NCI-H1417 treated with DMSO at 0.1 percent for 48 hours (cell line): ENCODE measurements at places on chromosomes 7 and 10.

DNA sequence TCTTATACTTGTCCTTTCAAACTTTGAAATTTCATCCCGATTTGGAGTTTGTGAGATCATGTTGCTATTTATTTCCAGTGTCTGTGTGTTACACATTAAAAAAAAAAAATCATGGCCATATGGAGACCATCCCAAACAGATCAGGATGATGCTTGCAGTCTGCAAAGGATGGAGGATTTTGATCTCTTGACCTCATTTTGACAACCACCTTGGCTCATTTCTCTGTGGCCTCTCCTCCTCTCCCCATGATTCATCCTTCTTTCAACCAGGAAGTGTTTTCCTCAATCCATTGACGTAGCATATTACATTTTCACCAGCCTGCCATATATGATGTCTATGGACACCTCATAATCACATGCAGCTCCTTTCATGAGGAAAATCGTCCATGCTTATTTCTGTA, 68.9 kb upstream of the INSYN2A start:
- no peak for DNase-seq

DNA sequence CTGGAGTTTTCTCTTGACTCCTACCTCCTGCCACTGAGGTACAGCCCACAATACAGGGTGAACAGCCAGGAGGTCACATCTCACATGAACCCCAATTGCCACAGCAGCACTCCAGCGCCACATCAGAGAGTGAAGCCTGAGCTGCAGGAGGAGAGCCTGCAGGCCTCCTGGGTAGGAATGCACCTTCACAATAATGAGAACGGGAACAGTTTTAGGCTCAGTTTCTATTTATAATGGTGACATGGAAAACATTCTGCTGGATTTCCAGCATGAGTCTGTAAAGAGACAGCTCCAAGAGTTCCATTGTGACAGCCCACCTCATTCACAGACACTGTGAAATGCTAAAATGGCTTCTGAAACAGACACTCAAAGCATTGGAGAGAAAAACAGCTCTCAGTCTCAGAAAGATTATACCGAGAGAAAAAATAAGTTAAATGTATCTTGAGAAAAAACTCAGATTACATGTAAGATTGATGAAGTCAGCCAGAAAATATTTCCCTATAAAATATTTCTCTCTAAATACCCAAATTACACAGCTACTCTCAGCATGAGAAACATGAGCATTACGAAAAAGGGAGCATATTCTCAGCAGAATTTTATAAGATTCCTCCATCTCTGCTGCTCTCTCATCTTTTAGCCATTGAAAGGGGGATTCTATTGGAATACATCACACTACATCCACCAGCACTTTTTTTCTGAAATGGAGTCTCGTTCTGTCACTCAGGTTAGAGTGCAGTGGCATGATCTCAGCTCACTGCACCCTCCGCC, 11.3 kb downstream of the ZNF680 start:
- no peak for DNase-seq

- DNase-seq = no peak
These were observed 45.1 kb downstream of the ST8SIA6 start for GRCh38 chr10:17409170-17409733.

- DNase-seq = no peak
These were observed 193.9 kb downstream of the SDK1 start for GRCh38 chr7:3494947-3495346.

DNA sequence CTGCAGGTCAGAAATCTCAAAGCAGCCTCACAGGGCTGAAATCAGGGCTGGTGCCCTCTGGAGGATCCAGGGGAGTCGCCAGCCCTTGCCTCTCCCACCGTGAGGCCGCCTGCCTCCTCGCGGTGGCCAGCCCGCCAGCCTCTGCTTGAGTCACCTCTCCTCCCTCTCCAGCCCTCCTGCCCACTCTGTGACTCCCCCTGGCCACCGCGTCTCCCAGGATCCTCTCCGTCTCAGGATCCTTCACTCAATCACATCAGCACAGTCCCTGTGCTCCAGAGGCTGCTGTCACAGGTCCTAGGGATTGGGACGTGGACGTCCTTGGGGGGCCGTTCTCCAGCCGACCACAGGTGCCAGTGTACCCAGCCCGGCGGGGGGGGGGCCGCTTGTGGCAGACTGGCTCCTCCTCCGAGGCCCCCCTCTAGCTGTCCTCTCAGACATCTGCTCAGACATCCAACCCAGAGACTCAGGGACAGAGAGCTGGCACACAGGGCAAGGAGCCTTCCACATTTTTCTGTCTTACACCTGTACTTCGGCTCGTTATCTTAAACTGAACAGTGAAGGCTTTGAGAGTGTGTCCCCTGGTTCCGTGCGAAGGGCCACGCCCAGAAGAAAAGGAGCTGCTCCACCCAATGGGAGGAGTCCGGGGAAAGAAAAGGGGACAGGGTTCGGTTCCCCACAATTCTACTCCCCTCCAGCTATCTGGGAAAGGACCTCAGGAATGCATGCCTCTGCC, 9.4 kb upstream of the PPP2R2D start:
- DNase-seq = no peak

DNA sequence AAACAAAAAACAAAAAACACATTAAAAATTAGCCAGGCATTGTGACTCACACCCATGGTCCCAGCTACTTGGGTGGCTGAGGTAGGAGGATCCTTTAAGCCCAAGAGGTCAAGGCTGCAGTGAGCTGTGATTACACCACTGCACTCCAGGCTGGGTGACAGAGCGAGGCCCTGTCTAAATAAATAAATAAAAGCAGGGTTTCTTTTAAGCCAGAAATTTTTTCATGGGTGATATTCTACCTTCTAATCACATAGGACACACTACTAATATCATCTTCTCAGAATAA, 14.2 kb upstream of the SVIL start:
- DNase-seq = no peak

- DNase-seq = no peak
These were observed 78.4 kb downstream of the PDE1C start for GRCh38 chr7:31991846-31992245.

DNA sequence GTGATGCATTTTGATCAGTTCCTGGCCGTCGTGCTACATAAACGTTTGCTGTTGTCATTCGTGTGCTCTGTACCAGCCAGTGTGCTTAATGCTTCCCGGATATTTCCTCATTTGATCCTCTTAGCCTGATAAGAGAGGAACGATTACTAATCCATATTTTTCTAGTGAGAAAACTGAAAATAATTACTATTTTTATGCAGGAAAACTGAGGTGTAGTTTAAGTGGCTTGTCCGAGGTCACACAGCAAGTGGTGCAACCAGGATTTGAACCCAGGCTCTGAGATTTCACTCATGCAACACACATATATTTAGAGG, 650 bp upstream of the SORBS1 start:
- no peak for DNase-seq

DNA sequence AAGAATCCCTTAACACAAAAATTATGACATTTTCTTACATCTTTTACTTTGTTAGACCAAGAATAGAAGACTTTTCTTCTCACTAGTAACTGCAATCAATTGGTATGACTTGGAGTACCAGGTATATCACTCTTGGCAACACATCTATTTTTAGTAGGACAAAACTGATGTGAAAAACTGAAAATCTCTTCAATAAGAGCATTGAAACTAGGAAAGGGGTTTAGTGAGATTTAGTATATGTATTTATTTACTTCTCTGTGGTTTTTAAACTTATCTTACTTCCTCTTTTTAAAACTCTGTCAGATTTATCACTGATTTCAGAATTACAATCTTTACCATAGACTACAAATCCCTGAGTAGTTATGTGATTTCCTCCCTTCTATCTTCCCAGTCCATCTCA, 366.2 kb downstream of the PCDH15 start:
- DNase-seq = no peak

DNA sequence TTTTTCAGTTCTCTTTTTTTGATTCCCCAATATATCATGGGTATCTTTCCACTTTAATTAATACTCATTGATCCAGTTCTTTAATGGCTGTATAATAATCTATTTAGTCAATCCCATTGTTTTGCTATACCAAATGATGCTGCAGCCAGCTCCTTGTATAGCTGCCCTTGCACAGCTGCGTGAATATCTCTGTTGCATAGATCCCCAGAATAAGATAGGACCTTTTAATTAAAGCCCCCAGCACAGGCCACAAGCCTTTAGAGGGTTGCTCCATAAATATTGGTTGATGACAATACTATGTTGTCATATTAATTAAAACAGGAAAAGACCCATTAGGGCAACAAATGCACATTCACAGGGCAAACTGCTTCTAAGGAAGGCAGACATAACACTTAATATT, 57.9 kb downstream of the BUB3 start:
- DNase-seq = no peak

GRCh38 chr10:122142641-122143237, 128.4 kb upstream of the BTBD16 start:
- DNase-seq = no peak

GRCh38 chr10:52488606-52489485, 174.8 kb downstream of the DKK1 start:
- DNase-seq = no peak

DNA sequence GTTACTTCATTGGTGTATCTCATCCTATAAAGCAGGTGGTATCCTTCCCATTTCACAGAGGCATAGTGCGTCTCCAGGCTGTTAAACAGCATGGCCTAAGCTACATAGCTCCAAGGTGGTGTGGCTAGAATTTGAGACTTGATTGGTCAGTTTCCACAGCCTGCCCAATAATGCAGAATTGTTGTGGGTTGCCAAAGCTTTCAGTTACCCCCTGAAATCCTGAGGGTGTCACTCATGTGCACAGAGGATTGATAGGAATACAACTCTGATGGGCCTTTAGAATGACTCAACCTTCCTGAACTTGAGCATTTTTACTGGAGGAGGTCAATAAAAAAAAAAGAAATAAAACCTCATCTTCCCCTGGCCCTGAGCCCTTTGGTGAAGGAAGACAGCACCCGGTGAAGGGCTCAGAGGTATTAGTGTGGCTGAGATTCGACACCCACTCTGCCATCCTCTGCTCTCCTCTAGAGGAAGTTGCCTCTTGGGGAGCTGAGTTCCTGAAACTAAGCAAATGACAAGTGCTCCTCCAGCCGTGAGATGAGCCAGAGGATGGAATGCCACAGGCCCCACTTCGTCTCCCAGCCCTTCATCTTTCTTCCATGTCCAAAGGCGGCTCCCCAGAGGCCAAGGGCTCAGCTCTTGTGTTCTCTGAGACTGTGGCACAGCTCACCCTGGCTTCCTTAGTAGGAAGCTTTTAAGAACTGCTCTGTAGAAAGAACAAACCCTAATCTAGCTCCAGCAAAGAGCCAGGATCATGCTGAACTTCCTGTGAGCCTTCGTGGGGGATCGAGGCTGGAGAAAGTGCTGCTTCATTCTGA, 1.0 kb downstream of the ACSL5 start:
- DNase-seq = no peak

- DNase-seq = peak; percentile 41
These were observed 209.2 kb upstream of the FAM3C start for GRCh38 chr7:121605317-121605680.

GRCh38 chr10:5567477-5567876, 42.7 kb downstream of the CALML3 start:
- no peak for DNase-seq

DNA sequence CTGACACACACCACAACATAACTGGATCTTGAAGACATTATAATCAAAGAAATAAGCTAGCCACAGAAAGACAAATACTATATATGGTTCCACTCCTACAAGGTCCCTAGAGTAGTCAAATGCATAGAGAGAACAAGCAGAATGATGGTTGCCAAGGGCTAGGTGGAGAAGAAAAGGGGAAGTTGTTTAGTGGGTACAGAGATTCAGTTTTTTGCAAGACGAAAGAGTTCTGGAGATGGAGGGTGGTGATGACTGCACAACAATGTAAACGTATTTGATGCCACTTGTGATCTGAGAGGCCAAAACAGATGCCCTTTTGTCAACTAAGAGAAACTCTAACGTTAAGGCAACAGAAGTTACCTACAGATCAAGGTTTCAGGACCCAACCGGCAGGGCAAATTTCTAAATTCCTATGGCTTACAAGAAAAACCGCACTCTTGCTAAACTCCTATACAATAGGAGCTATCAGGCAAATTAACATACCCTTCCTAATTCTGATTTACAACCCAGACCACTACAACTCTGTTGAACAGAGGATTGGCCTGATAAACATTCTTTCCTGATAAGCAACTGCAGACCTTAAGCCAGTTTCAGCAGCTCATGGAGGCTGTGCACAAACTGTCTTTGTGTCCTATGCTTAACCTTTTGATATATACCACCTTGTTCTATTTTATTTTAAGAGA, 69.0 kb downstream of the FAM107B start:
- no peak for DNase-seq

DNA sequence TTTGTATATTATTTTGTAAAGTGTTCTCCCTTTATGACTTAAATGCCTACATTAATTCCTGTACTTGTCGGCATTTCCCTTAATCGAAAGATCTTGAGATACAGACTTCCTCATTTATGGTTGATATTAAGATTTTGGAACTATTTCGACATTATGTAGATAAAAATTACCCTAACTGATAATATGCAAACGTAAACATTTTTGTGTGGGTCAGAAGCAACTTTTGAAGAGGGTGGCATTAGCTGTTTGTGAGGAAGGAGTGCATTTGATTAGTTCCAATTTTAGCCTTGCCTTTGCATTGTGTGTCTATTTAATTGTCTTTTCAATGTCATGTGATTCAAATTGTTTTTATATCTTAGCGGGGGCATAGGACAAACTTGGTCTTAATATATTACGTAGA, 114.7 kb downstream of the BICC1 start:
- no peak for DNase-seq

- no peak for DNase-seq
These were observed 15.1 kb downstream of the WAPL start for GRCh38 chr10:86506499-86506898.

DNA sequence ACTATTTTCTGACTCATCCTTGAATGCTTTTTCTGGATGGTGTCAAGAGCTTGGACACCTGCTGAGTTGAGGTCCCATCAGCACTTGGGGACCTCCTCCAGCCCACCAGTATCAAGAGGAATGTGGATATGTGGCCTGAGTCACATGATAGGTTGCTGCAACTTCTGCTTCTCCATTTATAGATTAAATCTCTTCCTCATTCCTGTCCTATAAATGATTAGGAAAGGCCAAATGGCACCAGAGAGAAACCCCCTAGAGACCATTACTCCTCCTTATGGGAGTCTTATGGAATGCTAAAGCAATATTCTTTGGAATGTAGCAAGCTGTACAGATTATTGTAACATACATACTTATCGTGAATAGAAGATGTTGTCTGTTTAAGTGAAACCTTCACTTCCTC, 85.6 kb downstream of the NEUROD6 start:
- no peak for DNase-seq

- no peak for DNase-seq
These were observed 45.7 kb upstream of the ARID5B start for GRCh38 chr10:61855771-61856170.

DNA sequence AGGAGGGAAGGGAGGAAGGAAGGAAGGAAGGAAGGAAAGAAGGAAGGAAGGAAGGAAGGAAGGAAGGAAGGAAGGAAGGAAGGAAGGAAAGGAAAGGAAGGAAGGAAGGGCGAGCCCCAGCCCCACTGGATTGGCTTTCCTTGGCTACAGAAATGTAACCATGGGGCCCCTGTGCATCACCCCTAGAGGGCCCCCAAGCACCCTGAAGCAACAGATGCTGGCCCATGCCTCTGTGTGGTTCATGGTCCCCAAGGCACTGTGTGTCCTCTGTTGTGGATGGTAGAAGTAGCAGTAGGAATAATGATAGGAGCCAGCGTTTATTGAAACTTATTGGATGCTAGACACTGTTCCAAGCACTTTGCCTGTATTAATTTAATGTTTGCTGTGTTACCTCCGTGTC, 116.6 kb upstream of the MACROH2A2 start:
- DNase-seq = no peak

GRCh38 chr10:110792476-110793125, 79.1 kb upstream of the PDCD4 start:
- no peak for DNase-seq

GRCh38 chr7:39259391-39260003, 281.8 kb downstream of the POU6F2 start:
- DNase-seq = no peak
